ENCODE measurements at places on chromosomes 11 and 22. TPM values are rescaled to one million over a fixed set of nuclear protein-coding genes. Genes with fewer than 3 reads are reported as not detected.

- no peak for DNase-seq
Measured at GRCh38 chr22:20153945-20154344, 3.1 kb upstream of the CCDC188 start.

DNA sequence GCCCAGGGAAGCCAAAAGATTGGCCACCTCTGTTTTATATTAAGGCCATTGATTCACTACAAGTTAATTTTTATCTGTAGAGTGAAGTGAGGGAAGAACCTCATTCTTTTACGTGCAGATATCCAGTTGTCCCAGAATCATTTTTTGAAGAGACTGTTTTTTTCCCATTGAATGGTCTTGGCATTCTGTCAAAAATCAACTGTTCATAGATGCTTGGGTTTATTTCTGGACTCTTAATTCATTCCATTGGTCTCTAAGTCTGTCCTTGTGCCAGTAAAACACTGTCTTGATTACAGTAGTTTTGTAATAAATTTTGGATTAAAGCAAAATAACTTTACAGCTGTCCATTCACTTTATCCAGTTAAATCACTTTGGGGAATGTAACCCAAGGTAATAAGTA lies 26.8 kb downstream of the WBP2NL start:
- DNase-seq = no peak

DNA sequence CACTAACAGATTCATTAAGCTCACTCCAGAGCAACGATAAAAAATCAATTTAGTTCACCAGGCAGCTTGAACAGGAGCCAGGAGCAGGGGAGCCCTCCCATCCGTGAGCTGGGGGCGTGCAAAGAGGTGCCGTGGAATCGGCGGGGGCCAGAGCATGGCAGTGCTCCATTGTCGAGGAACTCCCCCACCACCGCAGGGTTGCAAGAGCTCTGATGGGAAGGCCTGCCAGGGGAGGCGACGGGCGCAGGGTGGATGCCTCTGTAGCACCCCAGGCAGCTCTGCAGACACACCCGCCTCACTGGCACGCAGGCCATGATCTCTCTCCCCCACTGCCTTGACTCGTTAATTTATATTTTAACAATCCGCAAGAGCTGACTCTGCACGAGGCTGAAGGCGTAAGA lies 433.2 kb downstream of the MIAT start:
- no peak for DNase-seq

The SLC1A2 gene
- total RNA-seq = 0.12 TPM

GRCh38 chr22:29773233-29773632 lies 6.1 kb downstream of the UQCR10 start:
- no peak for DNase-seq

DNA sequence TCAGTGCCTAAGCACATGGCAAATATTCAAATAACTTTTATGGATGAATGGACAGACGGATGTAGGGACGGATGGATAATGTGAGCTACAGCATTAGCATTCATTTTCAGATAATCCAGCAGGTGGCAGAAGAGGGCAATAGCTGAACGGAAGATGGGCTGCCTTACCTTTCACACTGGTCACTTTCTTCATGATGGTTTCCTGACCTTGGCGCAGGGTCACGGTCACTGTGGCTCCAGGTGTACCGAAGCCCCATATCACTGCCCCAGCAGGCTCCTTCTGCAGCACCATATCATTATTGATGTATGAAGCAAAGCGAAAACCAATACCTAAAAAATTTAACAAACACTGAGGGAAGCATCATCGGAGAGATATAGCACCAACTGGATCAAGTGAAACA lies 4.3 kb downstream of the SIAE start:
- peak; percentile 81 for DNase-seq

DNA sequence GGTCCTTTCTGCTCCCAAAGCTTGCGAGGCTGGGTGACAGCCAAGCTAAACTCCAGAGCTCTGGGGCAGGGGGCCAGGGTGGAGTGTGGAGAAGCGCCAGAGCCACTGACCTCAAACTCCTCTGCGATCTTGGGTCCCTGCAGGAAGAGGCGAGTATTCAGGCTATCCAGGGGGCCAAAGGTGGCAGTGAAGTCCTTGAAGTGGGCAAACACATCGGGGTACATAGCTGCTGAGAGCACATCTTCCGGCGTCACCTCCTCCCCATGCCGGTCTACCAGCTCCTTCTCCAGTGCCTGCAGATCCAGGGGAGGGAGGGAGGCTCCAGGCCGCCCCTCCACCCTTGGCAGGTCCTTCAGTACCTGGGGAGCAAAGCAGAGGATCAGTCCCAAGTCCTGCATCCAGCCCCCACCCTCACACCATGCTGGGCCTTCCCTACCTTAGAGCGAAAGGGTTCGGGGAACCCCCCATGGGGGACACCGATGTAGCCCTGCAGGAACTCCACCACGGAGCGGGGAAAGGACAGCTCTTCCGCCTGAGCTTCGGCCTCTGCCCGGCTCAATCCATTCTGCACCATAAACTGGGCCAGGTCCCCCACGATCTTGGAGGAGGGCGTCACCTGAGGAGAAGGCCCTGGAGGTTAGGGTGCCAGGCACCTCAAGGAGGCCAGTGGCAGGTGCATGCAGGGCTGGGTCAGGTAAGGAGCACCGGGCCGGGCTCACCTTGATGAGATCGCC lies 6.4 kb downstream of the RCE1 start:
- DNase-seq = no peak

DNA sequence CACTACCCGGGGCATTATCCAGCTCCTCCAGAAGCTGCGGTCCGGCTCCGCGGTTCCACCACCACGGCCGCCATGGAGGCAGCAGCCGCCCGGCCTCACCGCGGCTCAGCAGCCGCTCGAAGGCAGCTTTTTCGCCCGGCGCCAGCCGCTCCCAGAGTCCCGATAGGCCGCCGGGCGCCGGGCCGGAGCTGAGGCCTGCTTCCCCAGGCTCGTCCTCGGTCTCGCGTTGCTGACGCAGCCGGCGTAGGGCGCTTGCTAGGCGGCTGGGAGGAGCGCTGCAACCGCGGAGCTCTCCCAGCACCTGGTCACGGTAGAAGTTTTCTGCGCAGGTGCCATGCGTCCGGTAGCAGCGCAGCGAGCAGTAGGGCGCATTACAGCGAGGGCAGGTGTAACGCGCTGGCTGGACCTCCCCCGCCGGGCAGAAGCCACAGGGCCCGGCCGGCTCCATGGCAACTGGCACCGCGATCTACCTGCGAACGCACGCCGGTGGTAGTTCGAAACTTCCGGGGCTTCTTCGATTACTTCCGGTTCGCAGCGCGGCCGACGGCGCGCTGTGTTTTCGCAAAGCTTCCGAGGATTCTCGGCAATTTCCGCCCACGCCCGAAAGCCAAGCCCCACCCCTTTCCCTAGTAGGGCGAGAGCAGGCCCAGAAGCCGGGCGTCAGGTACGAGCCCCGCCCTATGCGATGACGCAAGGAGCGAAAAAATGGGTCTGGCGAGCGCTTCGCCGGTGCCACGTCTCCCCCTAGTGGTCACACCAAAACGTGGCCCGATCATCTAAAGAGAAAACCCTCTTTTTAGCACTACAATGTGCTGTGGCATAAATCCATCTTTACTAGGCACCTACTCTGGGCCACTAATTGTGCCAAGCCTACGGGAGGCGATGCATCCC lies at the start of gene ZNHIT2:
Gene ZNHIT2 (minus strand): TSS at position 496 of the 891 bp plus-strand sequence. CDS start 48 bp downstream, at position 448.
- DNase-seq = peak; percentile 100

The VPREB1 gene
- not detected for total RNA-seq

The TREH gene
- total RNA-seq = 3.9 TPM

GRCh38 chr11:65058419-65059054 lies at the start of gene NAALADL1:
NAALADL1 (minus strand) TSS chr11:65058553; CDS start chr11:65058521, 32 bp downstream.
- no peak for DNase-seq

The PICK1 gene
- total RNA-seq = 30.9 TPM

GRCh38 chr22:50080077-50080465 lies 5.2 kb downstream of the MLC1 start:
- no peak for DNase-seq

- DNase-seq = no peak
Measured at GRCh38 chr22:19412923-19413322, 18.6 kb downstream of the HIRA start.

- peak; percentile 59 for DNase-seq
Measured at GRCh38 chr11:65654375-65655349, 8.1 kb downstream of the RELA start.

The CASP5 gene
- 81.8 TPM for total RNA-seq

DNA sequence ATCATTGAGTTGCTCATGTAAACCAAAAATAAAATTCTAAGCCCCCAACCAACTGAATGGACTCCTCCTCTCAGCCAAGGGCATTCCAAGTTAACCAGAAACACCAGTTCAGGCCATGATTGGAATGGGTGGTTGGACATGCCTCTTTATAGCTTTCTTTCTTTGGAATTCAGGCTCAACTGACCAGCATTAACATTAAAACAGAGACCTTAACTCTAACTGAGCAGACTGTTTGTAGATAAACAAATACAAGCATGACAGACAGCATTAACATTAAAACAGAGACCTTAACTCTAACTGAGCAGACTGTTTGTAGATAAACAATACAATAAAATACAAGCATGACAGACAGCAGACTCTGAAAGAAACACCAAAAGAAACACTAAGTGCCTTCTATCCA lies 278.2 kb downstream of the DLG2 start:
- no peak for DNase-seq

DNA sequence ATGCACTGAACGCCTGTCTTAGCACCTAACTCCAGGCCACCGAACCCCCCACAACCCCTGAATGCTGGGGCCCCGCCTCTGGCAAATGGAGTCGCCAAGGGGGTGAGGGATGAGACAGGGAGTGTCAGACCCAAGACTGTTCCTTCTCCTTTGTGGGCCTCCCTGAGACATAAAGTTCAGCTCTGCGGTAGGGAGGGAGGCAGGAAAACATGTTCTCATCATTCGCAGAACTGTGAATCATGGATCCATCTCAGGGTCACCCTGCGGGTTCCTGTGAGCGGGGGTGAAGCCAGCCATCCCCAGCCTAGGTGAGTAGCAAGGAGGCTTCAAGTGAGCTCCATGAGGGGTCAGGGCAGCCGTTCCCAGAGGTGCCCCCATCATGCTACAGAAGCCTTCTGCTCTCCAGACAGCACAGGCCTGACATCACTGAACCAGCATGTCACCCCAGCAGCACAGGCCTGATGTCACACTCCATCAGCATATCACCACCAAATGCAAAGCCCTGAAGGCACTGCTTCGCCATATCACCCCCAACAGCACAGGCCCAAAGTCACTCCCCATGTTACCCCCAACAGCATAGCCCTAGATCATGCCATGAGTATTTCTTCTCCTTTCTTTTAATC lies 27.2 kb downstream of the TMPRSS6 start:
- DNase-seq = no peak

DNA sequence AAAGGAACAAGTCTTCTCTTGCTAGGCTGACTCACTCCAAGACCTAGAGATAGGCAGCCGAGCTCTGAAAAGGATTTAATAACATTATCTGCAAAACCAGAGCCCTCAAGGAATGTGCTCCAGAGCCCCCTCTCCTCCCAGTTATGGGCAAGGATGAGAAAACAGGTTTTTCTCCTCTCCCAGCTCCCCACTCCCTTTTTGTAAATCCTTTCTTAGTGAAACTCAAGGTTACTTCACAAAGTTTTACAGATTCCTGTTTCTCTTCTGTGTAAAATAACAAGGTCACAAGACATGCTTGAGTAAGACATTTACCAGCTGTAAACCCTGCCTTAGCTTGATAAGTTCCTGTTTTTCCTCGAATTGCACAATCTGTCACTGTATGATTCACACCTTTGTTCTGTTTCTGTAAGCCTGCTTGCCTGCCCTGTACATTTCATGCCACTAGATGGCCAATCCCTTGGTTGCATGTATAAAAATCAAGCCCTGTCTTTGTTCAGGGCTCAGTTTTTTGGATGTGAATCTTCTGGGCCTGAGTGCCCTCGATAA lies 489.4 kb downstream of the KCNA4 start:
- DNase-seq = no peak

GRCh38 chr22:49975543-49976389 lies 15.2 kb downstream of the PIM3 start:
- peak; percentile 63 for DNase-seq

GRCh38 chr11:119338318-119338890 lies 2.3 kb downstream of the C1QTNF5 start:
- no peak for DNase-seq

The YIF1A gene
- 66.1 TPM for total RNA-seq

- DNase-seq = no peak
Measured at GRCh38 chr22:38104084-38104483, 6.4 kb downstream of the BAIAP2L2 start.

The C22orf15 gene
- total RNA-seq = not detected

- DNase-seq = no peak
Measured at GRCh38 chr22:27573280-27574001, 228.1 kb downstream of the MN1 start.

DNA sequence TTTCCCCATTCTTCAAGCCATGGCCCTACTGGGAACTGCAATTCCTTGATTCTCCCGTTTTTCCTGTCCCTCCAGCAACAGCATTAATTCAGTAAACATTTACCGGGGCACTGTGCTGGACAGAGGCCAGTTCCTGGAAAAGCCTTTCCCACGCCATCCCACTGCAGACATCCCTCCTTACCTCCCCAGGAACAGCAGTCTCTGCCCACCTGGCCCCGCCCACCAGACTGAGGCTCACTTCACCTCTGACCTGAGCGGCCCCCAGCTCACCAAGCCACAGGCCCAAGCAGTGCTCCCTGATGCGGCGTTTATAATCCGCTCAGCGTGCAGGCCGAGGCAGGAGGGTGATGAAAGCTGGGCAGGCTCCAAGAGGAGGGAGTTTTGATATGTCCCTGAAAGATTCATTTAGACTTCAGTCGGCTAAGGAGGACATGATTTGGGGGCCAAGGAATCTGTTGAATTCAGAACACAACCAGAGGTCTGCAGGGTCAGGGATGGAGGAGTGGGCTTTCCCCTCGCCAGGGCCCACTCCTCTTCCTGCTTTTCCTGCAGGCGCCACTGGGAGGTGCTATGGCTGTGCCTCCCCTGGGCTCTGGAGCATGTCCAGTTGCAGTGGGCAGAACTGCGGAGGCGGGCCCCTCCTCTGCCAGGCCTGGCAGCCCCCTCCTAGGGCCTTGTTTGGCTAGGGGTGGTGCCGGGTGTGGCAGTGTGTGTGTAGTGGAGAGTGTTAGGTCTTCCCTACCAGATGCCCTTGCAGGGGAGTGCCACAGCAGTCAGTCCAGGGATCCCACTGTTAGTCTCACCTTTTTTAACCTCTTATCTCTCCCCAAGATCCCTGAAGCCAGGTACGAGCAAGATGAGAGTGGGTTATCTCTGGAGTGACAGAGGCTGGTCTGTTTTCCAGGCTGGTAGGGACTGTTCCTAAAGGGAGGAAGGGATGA lies 1.4 kb upstream of the TAGLN start:
- peak; percentile 70 for DNase-seq

- DNase-seq = no peak
Measured at GRCh38 chr11:110860461-110860860, 148.2 kb upstream of the ARHGAP20 start.

- no peak for DNase-seq
Measured at GRCh38 chr11:60168306-60168705, 14.6 kb downstream of the MS4A6A start.

- DNase-seq = no peak
Measured at GRCh38 chr22:45190202-45190872, 26.6 kb downstream of the NUP50 start.

DNA sequence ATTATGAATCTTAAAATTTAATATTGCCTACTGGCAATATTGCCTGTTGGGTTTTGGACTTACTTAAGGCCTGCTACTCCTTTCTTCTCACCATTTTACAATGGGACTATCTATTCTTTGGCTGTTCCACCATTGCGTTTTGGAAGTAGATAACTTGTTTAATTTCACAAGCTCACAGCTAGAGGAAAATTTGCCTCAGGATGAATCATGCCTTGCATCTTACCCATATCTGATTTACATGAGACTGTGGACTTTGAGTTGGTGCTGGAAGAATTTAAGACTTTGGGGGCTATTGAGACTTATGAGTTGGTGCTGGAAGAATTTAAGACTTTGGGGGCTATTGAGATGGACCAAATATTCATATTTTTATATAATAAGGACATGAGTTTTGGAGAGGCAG lies 662.6 kb downstream of the METTL15 start:
- no peak for DNase-seq

GRCh38 chr22:30747493-30747892 lies 52.8 kb downstream of the OSBP2 start:
- DNase-seq = peak; percentile 70

All from mucosa of descending colon (tissue), 3 donors.